ENCODE measurements at places on chromosomes 16 and 17.

GRCh38 chr17:39306509-39307212, 80.9 kb upstream of the STAC2 start:
- DNase-seq: no peak

- no peak for DNase-seq
These were observed 191.4 kb downstream of the ZNF423 start for GRCh38 chr16:49664221-49665215.

GRCh38 chr16:86019446-86020047, 120.6 kb downstream of the IRF8 start:
- no peak for DNase-seq

DNA sequence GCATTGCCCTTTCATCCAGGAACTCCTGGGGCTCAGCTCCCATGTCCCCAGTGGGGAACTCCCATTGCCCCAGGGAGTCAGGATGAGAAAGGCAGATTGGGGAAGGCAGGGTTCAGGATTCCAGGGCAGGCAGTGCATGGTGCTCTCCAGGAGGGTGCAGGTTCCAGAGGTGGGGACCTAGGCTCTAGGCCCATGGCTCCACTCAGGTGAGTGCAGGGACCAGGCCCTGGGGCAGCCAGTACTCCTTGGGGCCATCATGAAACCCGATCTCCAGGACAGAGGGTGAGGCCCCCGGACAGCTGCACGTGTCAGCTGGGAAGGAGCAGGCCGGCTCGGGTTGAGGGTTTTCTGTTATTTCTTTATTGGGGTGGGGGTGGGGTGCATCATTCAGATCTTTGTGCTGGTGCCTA, 1.3 kb upstream of the MTSS2 start:
- DNase-seq: no peak

DNA sequence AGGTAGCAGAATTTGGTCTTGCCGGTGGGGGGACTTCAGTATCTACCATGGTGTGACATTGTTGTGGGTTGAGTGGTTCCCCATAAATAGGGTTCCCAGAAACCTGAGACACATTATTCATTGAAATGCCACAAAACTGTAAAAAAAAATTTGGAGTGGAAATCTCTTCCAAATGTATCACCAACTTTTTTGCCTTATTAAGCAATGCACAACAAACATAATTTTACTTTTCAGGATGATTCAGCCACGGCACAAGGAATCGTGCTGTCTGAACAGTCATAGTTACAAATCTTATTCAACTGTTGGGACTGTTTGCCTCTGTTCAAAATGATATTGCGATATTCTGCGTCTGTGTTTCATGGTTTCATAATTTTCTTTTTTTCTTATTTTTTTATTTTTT, 181.2 kb downstream of the NTN1 start:
- no peak for DNase-seq

DNA sequence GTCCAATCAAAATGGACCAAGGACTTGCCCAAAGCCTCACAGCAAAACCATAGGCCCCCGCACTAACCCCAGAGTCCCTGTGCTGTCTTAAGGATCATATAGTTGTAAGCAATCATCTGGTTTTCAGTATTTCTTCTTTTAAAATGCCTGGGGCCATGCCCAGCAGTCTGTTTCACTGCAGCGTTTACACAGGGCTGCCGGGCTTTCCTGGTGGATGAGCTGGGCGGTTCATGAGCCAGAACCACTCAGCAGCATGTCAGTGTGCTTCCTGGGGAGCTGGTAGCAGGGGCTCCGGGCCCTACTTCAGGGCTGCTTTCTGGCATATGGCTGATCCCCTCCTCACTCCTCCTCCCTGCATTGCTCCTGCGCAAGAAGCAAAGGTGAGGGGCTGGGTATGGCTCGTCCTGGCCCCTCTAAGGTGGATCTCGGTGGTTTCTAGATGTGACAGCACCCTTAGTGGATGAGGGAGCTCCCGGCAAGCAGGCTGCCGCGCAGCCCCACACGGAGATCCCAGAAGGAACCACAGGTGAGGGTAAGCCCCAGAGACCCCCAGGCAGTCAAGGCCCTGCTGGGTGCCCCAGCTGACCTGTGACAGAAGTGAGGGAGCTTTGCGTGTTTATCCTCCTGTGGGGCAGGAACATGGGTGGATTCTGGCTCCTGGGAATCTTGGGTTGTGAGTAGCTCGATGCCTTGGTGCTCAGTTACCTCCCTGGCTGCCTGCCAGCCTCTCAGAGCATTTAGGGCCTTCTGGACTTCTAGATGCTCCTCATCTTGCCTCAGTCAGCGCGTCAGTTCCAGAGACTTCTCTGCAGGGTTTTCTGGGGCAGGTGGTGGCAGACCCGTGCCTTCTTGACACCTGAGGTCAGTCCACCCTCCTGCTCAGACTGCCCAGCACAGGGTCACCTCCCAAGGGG, 24.8 kb upstream of the STH start:
- DNase-seq: no peak

- no peak for DNase-seq
These were observed 256.9 kb upstream of the PMFBP1 start for GRCh38 chr16:72428681-72429376.

DNA sequence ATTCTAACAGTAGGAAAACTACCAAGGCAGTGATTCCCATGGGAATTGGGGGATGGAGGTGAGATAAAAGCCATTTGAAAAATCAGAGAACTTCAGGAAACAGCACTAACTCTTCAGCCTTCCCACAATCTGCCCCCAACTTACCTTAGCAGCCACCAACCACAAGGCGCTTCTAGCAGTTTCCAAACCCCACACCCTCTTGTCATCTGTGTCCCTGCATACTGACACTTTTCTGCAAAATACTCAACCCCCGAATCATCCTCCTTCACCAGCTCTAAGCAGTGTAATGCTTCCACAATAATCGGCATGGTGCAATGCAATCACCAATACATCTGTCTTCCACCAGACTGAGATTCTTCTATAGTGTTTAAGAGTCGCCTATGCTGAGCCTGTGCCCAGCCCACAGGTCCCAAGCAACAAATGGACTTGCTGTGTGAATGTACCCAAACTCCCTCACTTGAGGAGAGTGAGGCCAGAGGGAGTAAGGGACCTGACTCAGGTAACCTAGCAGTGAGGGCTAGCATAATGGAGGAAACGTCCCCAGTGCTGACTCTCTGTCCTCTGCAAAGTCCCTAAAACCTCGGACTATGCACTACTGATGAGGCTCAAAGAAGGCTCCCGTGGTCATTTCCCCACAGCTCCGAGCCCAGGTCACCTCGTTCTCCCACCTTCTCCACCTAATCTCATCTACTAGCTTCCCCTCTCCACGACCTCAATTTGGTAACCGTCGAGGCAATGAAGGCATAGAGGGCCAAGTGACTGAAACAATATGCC, 943 bp downstream of the DYNC1LI2 start:
- no peak for DNase-seq

DNA sequence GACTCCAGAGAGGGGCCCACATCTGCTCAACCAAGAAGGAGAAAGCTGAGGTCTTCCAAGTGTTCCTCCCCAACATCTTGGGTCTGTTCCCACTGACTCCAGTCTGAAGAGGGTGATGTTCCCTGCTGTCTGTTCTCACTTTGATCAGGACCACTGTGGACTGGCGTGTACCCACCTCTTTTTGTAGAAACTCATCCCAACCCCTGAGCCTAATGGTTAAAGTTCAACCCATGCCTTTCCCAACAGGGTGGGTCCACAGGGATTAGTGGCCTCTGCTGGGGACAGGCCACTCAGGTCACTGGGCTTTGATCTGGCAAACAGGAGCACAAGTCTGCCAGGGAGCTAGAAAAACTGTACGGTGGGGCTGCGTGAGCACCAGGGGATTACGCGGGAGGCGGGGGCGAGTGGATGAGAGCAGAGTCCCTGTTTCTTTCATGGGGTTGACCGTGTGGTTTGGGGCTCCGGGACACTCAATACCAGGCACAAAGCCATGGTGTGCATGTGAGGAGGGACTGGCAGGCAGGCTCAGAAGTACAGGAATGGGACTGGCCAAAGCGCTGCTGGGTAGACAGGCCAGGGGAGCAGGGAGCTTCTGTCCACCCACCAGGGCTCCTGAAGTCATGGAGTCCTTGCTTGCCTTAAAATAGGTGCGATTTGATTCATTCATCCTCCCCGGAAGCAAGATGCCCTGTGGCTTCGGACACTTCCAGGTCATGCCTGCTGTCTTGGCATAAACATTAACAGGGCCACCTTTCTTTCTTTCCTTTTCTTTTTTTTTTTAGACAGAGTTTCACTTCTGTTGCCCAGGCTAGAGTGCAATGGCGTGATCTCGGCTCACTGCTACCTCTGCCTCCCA, at the start of gene CA5A:
CA5A (minus strand) TSS at position 155 of the 856 bp plus-strand sequence; CDS start at position 76, 79 bp downstream.
- DNase-seq: no peak

GRCh38 chr16:86002178-86002900, 103.4 kb downstream of the IRF8 start:
- DNase-seq: no peak

Data from stimulated activated CD4-positive, alpha-beta T cell treated with anti-CD3 and anti-CD28 coated beads, Interleukin-1b, Interleukin-23, amount 100 ng/mL, for 48 hours (primary cell).